GM13977 (cell line): ENCODE measurements at places on chromosomes 4 and X.

- DNase-seq: no peak
These were observed 1756.9 kb upstream of the TENM3 start for GRCh38 chr4:180486342-180486741.

- DNase-seq: peak; percentile 78
These were observed 71.5 kb upstream of the MXD4 start for GRCh38 chr4:2333356-2333841.

- no peak for DNase-seq
These were observed 575 bp downstream of the RCHY1 start for GRCh38 chr4:75513526-75514130.

DNA sequence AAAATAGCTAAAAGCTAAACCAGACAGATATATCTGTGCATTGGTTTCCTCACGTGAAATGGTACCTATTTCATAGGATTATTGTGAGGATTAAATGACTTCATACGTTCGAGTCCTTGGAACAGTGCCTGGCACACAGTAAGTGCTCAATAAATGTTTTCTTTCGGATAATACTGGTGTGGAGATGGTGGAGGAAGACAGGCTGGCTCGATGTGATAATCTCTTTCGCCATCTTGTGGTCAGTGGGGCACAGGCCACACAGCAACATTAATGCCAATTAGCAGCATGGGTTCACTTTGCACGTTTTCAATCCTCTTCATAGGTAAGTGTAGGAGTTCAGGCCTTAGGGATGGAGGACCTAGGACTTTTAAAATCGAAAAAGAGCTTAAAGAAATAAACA, 9.3 kb downstream of the PAGE4 start:
- DNase-seq: peak; percentile 40

DNA sequence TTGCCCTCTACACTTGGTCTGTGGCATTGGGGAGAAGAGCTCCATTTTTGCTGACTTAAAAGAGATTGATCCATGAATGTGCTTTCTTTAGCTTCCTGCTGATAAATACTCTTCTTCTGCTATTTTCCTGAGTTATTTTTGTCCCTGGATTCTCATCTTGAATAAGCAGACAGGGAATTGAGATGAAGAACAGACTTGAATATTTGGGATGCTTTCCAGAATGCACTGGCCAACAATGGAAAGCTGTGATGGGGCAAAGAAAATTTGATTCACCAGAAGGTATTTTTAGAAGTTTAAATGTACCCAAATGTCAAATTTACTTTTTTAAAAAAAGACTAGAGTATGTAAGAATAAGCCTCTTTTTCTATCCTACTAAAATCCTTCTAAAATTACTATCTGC, 309.9 kb upstream of the PPP1R2C start:
- DNase-seq: no peak

DNA sequence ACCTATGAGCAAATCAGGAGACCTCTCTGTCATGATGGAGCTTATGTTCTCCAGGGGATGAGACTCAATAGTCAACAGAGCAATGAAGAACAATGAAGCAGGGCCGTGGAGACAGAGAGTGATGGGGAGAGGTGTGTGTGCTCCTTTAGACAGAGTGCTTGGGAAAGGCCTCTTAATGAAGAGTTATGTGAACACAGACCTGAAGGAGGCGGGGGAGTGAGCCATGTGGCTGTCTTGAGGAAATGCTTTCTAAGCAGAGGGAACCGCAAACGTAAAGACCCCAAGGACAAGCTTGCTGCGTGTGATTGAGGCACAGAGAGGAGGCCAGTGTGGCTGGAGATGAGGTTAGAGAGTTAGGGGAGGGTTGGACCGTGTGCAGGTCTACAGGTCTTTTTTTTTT, 53.1 kb downstream of the CHRNA9 start:
- no peak for DNase-seq

DNA sequence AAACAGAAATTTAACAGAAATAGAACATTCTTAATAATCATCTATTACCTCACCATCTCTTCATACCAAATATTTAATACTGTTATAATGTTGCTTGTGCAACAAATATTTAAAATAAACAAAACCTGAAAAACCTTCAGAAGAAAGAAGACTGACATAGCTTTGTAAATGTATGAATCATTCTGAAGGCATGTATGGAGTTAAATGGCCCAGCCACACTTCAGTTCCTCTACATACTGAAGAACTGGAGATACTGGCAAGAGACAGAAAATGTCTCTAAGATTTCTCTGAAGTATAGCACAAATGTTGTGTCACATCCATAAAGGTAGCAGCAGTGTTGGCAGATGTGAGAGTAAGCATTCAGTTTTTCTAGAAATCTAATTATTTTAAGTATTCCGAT, 275.3 kb upstream of the FGF13 start:
- DNase-seq: no peak

DNA sequence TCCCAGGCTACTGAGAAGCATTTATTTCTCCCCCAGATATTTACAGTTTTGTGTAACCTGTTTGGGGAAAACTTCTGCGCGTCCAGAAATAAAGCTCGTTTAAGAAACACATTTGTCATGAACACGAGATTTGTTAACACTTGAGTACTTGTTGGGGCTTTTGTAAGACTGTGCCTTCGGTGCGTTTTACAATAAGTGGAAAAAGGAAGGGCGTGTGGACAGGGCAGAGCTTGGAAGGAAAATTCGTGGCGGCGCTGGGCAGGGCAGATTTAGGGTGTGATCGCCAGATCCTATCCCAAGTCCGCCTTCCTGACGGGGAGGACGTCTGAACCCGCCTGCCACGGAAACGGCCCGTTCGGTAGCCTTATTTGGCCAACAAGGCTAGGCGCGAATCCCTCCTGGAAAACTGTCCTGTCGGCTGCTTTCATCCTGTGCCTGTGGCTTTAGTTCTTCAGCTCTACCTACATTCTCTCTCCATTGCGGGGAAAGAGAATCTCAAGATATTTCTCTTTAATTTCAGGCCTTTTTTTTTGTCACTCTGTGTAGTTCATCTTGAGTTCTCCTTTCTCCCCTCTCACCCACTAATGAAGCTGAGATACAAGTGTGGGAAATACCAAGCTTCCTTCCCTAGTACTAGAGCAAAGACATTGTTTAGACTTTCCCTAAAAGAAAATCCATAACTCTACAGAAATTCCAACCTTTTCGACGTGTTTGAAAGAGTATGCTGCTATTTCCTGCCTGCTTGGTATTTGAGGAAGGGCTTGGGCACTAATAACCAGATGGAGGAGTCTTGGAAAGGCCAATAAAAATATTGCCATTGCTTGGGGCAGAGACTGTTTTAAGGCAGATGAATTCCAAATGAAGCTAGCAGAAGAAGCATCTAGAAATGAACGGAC, 982 bp downstream of the PDLIM5 start:
- peak; percentile 23 for DNase-seq

- DNase-seq: no peak
These were observed 10.0 kb downstream of the ELMOD2 start for GRCh38 chr4:140533951-140534480.

- no peak for DNase-seq
These were observed 30.0 kb upstream of the GTPBP6 start for GRCh38 chrX:348461-349117.

GRCh38 chrX:72124540-72125201, 7.0 kb downstream of the RTL5 start:
- no peak for DNase-seq

DNA sequence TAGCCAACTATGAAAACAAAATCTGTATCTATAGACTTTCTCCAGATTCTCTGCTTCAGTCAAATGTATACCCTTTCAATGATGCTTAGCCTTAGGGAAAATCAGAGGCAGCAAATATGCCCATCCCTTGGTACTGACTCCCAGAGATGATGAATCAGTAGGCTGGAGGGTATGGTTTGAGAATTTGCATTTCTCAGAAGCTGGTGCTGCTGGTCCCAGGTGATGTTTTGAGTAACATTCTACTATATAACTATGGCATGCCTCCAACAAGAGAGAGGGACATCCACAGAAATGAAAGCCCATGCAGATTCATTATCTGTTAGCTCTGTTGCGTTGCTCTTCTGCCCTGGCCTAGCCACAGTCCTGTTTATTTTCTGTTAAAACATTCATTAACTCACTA, 13.6 kb downstream of the TNIP3 start:
- no peak for DNase-seq

GRCh38 chr4:99300934-99301333, 10.1 kb upstream of the ADH1A start:
- no peak for DNase-seq

DNA sequence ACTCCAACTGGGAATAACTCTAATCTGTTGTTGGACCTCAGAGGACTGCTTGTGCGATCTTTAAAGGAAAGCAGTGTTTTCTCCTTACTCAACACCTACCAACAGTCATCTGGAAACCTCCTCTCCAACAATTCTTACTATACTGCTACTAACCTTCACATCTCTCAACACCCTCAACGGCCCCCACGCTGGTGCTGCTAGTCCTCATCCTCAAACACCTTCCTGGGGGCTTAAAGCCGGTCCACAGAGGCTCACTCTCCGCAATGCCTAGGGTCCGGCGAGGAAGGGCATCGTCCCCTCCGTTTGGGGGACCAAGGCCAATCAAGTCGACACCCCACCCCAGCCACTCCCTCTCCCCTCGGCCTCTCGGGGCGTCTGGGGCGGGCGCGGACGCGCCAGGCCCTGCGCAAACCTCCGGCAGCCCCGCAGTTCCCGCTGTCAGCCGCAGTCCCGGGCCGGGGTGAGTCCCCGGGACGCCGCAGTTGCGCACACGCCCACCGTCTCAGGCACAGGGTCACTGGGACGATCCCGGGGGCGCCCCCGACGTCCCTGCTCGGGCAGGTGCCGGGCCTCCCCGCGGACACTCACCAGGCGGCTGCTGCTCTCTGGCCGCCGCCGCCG, 418 bp downstream of the TAB3 start:
- peak; percentile 63 for DNase-seq

DNA sequence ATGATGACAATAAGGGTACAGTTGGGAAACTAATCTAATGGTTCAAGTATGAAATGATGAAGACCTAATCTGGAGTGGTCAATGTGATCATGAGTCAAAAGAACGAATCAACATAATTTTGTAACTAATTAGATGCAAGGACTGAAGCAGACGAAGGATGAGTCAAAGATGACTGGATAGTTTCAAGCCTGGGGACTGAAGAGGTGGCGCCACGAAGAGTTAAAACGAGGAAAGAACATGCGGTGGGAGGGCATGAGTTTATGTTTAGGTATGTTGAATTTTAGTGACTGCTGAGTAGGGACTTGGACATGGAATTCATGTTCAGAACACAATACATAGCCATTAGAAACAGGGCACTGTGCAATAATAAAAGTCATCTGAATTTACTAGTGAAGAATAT, 221.5 kb upstream of the FAM241A start:
- DNase-seq: no peak

DNA sequence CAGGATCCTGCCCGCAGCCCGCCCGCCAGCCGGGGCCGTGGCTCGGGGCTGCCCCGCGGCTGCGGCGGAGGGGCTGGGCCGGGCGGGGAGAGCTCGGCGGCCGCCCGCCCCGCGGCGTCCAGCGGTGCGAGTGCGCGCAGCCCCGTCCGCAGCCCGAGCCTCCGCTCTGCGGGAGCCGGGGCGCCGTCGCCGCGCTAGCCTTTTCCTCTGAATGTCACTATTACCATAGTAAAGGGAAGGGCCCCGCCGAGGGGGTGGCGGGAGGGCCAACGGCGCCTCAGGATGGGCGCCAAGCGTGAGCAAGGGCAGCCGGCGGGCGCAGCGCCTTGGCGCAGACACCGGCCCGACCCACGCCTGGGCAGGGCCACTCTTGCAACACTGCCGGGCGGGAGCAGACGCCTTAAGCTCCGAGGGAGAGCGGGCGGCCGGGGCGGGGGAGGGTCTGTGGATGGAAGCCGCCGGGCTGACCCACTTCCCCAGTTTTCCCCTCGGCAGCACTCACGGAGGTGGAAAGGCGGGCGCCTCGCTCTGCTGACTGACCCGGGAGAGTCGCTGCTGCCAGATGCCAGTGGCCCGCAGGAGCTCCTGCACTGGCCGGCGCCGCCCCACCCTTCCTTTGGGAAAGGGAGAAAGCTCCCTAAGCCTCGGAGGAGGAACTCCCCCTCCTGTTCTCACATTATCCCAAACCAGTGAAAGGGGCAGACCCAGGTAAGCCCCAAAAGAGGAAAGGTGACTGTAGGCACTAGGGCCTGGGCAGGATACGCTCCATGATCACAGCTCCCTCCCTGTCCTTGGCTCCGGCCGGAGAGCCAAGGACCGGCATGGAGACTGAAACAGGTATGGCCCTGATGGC, 329.4 kb downstream of the HNRNPD start:
- no peak for DNase-seq

DNA sequence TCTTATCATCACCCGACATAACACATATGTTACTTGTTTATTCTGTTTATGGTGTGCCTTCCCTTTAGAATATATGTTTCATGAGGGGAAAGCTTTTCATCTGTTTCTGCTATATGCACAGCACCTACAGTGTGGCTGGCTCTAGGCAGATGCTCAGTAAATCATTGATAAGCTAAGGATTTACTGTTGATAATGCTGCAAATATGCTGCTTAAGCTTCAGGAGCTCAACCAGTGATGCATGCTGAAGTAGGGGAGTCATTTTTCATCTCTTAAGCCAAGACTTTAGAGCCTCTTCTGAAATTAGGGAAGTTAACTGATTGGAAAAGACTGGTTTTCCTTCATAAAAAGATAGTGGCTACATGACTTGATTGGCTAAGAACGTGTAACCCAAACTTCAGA, 16.4 kb downstream of the FAT4 start:
- DNase-seq: no peak

- DNase-seq: no peak
These were observed 204.4 kb downstream of the PPARGC1A start for GRCh38 chr4:23685471-23685870.

GRCh38 chr4:90099812-90100211, 27.4 kb upstream of the CCSER1 start:
- DNase-seq: no peak

DNA sequence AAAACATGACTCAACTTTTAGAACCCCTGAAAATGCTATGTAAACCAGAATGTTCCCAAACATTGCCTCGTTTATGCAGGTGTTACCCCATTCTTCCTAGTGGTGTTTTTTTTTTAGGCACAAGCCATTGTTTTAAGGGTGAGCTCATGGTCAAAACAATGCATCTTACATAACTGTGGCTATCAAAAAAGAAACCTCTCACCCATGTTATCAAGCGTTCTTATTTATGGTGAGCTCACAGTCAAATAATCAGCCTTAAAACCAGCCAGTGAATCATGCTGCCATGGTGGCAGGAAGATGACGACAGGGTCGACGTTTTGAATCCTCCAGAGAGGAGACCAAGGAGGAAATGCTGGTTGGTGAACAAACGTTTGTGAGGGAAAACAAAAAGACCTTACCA, 195.2 kb downstream of the KDR start:
- DNase-seq: no peak

DNA sequence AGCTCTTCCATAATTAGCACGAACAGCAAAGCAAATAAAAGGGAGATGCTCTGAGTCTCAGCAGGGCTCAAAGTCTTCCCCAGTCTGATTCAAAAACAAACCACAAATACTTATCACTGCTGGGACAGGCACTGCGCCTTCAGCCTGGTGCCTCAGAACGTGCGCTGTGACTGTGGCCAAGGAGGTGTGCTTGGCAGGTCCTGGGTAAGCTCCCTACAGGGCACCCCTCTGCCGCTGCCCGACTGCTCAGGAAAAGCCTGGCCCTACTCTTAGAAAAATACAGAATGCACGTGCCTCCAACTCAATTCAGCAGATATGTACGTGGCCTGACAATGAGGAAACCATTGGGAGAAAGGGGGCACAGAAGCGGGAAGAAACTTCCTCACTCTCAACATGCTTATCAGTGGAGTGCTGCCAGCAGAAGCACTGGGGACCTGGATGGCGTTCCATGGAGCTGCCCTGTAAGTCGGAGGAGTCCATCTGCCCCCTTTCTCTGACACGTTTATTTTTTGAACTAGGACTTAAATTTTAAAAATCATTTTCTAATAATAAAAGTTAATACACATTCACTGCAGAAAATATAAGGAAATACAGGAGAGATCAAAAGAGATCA, 86.8 kb downstream of the GATB start:
- no peak for DNase-seq

- no peak for DNase-seq
These were observed 793 bp downstream of the NALF2 start for GRCh38 chrX:69504626-69505612.
